ENCODE measurements at places on chromosomes 2 and 18.

- DNase-seq: no peak
These were observed 75.2 kb upstream of the TSPYL6 start for GRCh38 chr2:54330926-54331835.

GRCh38 chr2:119455066-119455718, 23.5 kb downstream of the TMEM37 start:
- no peak for DNase-seq

GRCh38 chr2:191638079-191638801, 39.7 kb upstream of the NABP1 start:
- DNase-seq: no peak

GRCh38 chr2:176751314-176752227, 461.0 kb upstream of the HNRNPA3 start:
- DNase-seq: no peak

GRCh38 chr2:9135822-9136558, 70.6 kb upstream of the ASAP2 start:
- no peak for DNase-seq

GRCh38 chr2:20231598-20232026, 6.7 kb upstream of the SDC1 start:
- peak; percentile 41 for DNase-seq

- DNase-seq: no peak
These were observed 130.5 kb upstream of the SPRED2 start for GRCh38 chr2:65562890-65563289.

DNA sequence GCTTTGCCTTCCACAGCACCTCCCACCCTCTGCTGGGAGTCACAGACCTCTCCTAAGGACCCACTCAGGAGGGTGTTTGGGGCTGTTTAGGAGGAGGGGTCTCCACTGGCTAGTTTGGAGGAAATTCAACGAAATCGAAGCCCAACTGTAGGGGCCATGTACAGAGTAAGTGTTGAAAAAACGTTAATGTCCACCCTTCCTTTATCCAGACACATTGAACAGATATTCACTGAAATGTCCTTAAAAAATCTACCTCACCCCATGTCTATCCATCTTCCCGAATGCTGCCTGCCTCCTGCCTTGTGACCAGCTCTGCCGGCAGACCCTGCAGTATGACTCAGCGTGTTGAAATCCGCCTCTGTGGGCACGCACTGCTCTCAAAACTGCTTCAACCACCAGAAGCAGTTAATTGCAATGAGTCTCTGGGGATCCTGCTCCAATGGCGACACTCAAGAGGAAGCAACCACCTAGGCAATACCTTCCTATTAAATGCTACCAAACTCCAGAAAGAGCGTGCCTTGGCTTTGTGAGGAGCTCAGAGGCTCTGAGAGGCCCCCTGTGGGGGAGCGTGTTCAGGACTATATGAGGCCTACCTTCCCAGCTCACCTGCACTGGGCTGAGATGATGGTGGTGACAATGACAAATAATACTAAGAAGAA, 61.4 kb upstream of the RTN4 start:
- DNase-seq: peak; percentile 95

DNA sequence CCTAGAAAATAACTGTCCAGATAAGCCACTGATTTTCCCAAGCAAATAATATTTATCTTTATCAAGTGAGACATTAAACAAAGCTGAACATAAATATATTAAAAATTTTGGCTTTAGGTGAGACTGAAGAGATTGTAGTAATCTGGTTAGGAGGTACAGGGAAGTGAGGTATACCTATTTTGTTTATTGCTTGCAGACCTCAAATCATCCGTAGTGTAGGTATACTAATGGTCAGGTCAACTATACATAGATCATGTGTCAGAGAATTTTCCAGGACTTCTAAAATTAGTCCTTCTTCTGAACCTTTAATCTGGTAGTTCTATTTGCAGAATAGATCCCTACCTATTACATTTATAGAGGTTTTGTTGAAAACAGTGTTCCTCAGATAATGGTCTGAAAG, 41.5 kb downstream of the SP140 start:
- no peak for DNase-seq

DNA sequence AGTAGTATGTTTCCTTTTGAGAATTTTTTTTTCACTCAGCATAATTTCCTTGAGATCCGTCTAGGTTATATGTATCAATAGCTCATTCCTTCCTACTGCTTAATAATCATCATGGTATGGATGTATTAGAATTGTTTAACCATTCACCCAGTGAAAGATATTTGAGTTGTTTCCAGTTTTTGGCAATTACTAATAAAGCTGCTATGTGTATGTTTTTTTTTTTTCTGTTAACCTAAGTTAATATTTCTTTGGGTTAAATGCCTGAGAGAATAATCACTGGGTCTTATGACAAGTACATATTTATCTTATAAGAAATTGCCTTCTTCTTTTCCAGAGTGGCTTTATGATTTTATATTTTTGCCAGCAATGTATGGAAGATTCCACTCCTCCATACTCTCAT, 96.4 kb upstream of the ST6GAL2 start:
- DNase-seq: no peak

GRCh38 chr2:142314164-142314563, 183.3 kb upstream of the LRP1B start:
- no peak for DNase-seq

DNA sequence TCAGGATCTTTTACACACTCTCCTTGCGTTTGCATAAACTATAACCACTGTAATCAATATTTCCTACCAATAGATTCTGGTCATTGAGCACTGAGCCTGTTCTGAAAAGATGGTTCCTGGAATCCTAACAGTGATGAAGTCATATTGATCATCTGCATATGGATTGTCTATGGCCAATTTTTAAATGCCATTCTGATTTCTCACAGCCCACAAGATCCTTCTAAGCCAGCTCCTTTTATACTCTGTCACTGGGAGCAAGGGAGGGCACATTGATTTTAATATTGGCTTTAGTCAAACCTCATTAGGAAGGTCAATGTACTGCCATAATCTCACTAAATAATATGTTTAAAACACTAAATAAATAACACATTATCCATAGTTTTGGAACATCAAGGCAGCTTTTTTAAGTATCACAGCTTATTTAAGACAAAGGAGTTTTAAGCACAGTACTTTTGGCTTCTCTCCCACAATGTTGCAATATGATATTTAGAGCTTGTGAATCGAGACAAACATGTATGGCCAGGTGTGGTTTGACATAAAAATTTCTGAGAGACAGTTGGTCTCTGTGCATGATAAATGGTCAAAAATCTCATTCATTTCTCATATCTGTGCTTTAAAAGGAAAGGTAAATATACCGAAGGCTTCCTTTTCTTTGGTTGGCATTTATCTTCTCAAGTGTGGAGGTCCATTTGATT, 267.3 kb downstream of the MTX2 start:
- DNase-seq: peak; percentile 17

- no peak for DNase-seq
These were observed 31.7 kb downstream of the PCARE start for GRCh38 chr2:29042561-29043075.

- no peak for DNase-seq
These were observed 52.5 kb downstream of the LRPPRC start for GRCh38 chr2:43943323-43943722.
